ENCODE measurements at places on chromosomes 16 and 17.

- DNase-seq = no peak
Observed at GRCh38 chr17:57468932-57469775, 212.8 kb downstream of the MSI2 start.

DNA sequence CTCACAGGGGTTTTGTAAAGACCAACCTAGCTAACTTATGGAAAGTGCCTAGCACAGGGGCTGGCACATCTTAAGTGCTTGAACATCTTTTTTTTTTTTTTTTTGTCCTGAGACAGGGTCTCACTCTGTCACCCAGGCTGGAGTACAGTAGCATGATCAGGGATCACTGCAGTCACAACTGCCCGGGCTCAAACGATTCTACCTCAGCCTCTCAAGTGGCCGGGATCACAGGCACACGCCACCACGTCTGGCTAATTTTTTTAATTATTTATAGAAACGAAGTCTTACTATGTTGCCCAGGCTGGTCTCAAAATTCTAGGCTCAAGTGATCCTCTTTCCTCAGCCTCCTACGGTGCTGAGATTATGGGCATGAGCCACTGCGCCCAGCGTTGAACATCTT, 1.3 kb downstream of the LYRM9 start:
- no peak for DNase-seq

DNA sequence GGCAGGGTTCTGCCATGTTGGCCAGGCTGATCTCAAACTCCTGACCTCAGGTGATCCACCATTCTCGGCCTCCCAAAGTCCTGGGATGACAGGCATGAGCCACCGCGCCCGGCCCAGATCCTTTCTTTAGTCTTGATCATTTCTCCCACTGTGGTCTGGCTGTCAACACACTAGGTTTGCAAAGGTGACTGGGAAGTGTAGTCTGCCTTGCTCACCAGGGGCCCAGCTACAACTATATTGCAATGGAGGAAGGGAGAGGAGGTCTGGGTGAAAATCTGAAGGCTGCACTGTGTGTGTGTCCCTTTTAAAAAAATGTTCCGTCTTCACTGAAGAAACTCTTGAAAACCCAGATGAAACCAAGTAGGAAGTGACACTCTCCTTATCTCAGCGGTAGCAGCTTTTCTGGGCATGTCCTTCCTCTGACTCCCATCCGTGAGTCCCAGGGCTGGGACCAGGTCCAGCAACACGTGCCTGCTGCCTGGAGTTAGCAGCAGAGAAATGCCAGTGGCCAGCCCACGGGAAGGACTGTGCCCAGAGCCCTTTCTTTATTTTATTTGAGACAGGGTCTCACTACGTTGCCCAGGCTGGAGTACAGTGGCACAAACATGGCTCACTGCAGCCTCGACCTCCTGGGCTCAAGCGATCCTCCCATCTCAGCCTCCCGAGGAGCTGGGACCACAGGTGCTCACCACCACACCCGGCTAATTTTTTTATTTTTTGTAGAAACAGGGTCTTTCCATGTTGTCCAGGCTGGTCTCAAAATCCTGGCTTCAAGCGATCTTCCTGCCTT, 17.8 kb upstream of the KIF19 start:
- no peak for DNase-seq

DNA sequence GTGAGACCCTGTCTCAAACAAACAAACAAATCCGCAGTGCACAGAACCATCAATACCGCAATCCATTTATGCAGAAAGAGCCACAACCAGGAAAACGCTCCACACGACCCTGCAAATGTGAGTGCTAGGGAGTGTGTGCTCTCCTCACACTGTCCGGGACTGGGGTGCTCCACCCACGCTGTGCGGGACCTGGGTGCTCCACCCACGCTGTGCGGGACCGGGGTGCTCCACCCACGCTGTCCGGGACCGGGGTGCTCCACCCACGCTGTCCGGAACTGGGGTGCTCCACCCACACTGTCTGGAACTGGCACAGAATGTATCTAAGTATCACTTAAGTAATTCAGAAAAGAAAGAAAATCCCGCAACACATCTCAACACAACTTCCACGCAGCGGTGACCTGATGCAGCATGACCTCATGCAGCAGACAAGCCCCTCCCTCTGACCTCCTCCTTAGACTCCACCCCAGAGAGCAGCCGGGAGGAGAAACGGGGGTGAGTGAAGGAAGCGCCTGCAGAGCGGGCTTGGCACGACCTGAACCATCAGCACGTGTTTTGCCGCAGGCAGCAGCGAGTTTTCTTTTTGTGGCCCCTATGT, 38.5 kb downstream of the ZNF276 start:
- no peak for DNase-seq

DNA sequence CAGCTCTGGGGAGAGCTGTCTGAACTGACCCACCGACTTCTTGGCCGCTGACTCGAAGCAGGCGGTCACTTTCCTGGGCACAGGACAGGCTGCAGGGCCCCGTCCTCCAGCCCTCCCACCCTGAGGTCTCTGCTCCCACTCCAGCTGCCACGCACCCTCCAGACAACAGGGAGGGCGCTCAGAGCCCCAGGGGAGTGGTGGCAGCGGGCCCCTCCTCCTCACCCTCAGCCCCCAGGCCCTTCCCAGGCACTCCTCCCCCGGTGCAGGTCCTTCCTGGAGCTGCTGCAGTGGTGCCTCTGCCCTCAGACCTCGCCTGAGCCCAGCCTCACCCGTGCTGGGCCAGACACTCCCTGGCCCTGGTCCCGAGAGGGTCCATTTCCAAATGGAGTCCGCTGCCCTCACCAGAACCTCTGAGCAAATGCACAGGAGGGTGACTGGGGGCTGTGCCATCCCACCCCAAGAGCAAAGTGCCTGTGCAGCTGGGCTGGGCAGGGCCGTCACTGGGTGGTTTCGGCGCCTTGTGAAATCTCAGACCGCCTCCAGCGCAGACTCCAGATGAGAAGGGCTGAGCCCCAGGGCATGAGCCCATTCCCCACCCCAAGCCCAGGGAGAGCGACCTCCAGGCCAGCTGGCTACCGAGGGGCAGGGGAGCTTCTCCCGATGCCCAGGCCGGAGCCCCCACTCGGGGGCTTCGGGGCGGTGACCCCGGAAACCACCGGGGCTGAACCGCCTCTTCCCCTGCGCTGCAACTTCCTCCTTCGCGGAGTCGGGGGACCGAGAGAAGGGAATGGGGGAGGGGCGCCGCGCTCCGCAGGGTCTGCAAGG, 717 bp downstream of the CYBA start:
- DNase-seq = peak; percentile 56

GRCh38 chr17:82114872-82115271, 16.8 kb upstream of the FASN start:
- DNase-seq = no peak

- DNase-seq = no peak
Observed at GRCh38 chr17:65530523-65531255, 30.8 kb downstream of the AXIN2 start.

DNA sequence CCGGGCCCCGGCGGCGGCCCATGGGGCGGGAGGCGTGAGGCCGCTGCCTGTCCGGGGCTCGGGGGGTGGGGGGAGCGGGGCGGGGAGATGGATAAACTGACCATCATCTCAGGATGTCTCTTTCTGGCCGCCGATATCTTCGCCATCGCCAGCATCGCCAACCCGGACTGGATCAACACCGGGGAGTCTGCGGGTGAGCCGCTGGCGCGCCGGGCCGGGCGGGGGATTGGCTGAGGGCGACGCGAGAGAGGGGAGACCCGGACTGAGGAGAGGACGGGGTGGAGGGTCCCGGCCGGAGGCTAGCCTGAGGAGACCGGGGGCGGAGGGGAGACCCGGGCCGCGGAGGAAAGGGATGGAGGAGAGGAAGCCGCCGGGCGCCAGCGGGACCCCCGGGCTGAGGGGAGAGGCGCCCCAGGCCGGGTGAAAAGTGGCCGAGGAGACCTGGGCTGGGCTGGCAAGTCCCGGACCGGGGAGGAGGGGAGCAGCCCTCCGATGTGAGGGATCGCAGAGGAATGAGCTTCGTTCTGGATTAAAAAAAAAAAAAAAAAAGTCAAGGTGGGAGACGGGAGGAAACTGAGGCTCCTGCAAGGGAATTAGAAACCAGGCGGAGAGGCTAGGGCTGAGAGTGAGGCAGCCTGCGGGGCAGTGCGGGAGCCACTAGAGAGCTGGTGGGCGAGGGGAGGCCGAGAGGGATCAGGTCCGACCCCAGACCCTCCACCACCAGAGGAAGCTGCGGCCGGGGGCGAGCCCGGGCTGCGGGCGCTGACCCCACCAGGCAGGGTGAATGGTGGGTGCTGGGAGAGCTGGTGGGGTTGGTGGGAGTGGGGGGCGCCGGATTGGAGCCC, 526 bp downstream of the MOSMO start:
- DNase-seq = peak; percentile 43

DNA sequence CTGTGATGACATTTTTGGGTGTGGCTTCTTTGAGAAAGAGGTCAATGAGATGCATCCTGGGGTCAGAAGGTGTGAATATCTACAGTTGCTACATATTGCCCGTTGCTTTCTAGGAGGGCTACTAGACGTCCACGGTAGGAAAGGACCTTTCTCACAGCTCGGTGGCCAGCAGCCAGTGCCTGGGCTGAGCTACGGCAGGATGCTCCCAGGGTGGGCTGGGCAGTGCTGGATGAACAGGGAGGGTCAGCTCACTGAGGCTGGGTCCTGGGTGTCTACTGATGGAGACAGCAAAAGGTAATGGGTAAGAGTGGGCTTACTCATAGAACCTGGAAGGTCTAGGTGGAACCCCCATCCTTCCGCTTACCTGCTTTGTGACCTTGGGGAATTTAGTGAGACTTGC, 188.3 kb upstream of the WSCD1 start:
- DNase-seq = no peak

GRCh38 chr16:80899809-80900592, 95.6 kb upstream of the CDYL2 start:
- no peak for DNase-seq

GRCh38 chr16:67372664-67373063, 20.6 kb downstream of the TPPP3 start:
- no peak for DNase-seq

- DNase-seq = no peak
Observed at GRCh38 chr16:78376452-78376851, 277.0 kb downstream of the WWOX start.

DNA sequence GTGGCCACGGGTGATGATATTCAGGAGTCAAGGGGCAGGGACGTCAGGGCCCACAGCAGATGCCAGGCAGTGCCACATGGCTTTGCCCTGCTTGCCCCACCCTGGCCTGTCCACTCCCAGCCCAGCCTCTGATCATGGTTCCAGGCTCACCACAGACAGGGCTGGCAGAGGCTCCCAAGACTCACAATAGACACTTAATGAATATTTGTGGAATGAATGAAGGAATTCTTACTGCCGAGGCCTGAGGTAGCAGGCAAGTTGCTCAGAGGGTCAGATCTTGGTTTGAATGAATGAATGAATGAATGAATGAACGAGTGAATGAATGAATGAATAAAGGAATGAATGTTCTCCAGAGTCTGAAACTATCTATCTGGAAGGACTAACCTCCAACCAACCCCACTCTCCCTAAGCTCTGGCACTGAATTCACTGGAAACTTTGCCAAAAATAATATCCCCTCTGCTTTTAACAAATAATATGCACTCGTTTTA, 60.9 kb downstream of the RAI1 start:
- DNase-seq = no peak

DNA sequence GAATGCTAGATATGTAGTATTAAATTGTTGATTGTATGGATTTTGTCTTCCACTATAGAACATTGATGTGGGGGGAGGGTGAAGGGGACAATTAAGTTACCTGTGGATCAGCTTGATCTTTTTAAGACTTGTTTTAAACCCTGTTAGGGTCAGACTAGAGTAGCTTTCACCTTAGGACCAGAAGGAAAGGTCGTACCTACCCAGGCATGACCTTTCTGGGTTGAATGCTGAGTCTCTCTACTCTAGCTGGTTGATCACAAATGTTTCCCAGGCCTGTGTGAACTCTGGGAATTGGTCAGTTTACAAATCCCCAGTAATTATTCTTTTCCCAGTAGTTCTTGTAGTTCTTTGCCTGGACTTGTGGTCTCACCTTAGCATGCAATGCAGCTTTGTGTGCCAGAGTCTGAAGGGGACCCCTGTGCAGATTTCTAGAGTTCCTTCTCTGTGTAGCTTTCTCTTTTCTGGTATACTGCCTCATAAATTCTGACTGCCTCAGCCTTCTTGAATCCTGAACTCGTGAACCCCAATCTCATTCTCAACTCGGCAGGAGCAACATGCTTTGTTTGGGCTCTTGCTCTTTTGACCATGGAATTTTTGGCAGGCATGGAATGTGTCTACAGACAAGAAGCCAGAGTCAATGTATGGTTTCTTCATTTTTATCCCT, 54.1 kb downstream of the VMP1 start:
- DNase-seq = no peak

DNA sequence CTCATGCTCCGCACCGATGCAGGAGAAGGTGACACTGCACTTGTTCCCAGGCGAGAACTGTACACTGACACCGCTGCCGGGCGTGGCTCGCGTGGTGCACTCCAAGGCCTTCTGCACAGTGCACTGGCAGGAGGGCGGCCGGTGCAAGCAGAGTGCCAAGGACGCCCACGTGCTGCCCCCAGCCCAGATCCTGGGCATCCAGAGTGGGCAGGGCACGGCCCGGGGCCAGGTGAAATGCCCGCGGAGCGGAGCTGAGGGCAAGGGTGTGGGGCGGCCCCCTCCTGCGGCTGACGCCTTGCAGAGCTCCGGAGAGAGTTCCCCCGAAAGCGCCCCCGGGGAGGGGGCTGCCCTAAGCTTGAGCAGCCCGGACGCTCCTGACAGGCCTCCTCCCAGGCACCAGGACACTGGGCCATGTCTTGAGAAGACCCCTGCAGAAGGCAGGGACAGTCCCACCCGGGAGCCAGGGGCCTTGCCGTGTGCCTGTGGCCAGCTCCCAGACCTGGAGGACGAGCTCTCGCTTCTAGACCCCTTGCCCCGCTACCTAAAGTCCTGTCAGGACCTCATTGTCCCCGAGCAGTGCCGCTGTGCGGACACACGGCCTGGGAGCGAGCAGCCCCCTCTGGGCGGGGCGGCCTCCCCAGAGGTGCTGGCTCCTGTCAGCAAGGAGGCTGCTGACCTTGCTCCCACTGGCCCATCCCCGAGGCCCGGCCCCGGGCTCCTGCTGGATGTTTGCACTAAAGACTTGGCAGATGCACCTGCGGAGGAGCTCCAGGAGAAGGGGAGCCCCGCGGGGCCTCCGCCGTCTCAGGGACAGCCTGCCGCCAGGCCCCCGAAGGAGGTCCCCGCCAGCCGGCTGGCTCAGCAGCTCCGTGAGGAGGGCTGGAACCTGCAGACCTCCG, 21.9 kb upstream of the JPT2 start:
- no peak for DNase-seq

DNA sequence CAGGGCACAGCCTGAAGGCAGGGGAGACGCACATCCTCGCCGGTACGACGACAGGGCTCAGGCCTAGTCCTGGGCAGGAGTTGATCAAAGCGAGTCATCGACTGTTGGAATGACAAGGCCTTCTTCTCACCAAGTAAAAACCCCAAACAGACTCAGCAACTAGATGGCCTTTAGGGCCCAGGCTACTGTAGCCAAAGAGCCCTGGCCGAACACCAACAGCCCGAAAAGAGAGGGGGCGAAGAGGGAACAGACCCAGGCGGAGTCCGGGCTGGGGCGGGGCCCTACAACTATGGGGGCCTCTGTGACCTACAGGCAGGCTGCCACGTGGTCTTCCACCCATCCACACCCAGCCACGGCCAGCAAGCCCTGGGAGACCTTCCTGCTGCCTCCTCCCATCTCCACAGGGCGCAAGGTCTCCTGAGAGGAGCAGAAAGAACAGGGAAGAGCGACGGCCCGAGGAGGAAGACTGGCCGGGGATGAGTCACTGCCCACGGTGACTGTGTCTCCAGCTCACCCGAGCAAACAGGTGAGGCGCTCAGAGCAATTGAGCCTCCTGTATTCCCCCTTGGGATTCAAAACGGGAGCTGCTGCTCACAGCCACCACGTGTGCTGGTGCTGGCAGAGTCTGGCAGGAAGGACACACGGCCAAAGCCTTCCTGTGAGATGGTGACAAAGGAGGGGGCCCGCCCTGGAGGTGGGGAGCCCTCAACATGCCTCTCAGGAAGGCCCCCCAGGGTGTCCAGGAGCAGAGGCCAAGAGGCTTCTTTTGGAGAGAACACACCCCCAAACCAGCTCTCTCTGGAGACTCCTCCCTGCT, 17.7 kb downstream of the SLC16A3 start:
- no peak for DNase-seq
